ENCODE measurements at places on chromosomes 3 and 15. TPM values are rescaled to one million over a fixed set of nuclear protein-coding genes. Genes with fewer than 3 reads are reported as not detected.

Gene TM4SF1
- 154 TPM for total RNA-seq

Gene ZBTB47
- total RNA-seq: 10.5 TPM

Gene SI
- total RNA-seq: not detected

Gene SLC7A14
- not detected for total RNA-seq

Gene SMAD6
- total RNA-seq: 0.04 TPM

Gene GABRR3
- total RNA-seq: not detected

Gene SLC27A2
- total RNA-seq: not detected

Gene P2RY12
- total RNA-seq: not detected

Gene SPG11
- 46.5 TPM for total RNA-seq

Gene THRB
- 0.84 TPM for total RNA-seq

Gene CLDN11
- 3.4 TPM for total RNA-seq

Gene ZNF80
- not detected for total RNA-seq

Gene ACTRT3
- total RNA-seq: 1.9 TPM
